ENCODE measurements at places on chromosomes 11 and 22.

- DNase-seq: no peak
Measured at GRCh38 chr11:115653076-115653475, 148.9 kb upstream of the CADM1 start.

DNA sequence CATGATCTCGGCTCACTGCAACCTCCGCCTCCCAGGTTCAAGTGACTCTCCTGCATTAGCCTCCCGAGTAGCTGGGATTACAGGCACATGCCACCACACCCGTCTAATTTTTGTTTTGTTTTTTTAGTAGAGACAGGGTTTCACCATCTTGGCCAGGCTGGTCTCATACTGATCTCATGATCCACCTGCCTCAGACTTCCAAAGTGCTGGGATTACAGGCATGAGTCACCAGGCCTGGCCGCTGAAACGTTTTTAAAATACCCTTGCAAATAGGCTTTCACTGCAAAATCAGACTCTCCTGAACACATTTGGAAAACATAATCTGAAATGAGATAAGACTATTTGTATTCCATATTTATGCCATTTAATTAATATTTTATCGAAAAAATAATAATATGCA is 826.1 kb upstream of the CNTN5 start:
- DNase-seq: no peak

DNA sequence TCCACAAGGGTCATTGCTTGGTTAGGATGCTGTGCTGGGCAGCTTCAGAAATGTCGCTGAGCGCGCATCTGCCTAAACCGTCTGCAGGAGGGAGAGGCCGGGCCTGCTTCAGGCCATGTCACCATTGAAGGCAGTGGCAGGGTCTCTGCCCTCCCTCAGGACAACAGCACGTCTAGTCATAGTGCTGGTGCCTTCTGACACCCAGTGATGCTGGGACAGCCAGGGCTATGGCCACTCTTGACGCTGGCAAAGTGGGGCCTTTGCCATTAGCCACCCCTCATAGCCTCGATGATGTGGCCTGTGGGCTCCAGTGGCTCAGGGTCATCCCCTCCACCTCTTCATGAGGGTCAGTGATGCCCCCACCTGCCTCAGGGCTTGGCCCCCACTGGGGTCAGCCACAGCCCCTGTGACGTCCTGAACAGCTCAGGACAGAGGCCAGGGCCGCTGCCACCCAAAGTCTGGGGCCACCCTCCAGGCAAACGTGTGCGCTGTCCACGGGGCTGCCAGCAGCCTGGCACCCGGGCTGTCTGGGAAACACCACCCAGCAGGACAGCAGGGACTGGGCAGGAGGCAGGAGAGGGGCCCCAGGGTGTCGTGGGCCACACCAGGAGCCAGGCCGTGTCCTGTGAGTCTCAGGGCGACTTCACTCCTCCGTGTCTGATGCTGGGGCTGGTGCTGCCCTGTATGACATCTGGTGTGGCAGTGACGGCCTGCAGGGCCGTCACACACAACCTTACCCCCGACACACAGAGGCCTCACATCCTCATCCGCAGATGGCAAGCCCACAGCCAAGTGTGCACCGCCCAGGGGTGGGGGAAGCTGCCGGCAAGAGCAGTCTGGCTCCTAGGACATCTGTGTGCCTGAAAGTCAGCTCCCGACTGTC is 42.5 kb downstream of the CERK start:
- DNase-seq: no peak

DNA sequence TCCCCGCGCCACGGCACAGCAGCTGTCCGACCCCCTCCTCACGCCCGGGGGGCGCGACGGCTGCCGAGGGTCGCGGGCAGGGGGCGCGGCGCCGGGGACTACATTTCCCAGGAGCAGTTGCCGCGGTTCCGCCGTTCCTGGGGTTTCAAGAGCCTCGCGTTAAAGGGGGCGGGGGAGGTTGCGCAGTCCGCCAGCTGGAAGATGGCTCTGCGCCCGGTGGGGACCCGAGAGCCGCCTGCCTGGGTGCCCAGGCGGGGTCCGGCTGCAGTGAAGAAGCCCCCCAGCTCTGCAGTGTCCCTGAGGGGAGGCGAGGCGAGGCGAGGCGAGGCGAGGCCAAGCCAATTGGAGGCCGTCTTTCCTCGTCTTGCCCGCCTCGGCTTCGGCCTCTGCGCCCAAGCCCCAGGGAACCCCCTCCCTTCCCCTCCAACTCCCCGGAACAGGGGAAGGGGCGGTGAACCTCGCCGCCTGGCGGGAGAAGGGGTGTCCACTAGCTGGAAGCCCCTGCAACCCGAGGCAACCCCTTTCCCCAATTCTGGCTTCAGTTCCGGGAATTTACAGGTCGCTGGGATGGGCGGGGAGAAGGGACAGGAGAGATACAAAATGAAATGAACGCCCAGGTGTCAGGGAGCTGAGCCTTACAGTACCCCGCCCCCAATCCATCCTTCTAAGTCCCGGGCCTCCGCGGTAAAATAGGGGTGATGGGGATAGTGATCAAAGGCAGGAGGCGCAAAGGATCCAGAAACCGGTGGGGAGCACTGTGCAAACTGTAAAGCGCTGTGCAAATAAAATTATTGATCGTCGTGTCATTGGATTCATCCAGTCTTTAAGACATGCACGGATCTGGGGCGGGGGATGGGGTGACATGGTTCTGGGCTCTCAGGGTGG is 5.2 kb upstream of the GCAT start:
- no peak for DNase-seq

DNA sequence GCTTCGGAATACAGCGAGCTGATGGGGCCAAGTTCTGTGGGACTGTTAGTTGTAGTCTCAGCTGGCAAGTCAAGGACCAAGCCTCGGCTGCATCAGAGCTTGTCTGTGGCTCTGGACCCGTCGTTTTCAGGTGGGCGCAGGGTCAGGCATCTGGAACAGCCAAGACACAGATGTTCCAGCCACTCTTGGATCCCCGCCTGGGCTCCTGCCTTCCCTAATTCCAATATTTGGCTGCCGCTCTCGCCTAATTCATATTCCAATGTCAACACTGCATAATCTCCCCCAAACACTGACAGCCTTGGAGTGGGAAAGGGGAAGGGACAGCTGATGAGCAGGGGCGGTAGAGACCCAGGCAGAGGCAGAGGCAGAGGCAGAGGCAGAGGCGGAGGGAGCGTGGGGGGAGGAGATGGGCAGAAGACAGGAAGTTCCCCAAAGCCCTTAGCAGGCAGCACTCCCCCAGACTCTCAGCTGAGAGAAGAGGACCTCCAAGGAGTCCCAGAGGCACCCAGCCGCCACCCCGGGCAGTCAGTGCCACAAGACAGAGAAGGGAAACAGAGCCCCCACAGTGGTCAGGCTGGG is 49.6 kb upstream of the SLC35C1 start:
- no peak for DNase-seq

DNA sequence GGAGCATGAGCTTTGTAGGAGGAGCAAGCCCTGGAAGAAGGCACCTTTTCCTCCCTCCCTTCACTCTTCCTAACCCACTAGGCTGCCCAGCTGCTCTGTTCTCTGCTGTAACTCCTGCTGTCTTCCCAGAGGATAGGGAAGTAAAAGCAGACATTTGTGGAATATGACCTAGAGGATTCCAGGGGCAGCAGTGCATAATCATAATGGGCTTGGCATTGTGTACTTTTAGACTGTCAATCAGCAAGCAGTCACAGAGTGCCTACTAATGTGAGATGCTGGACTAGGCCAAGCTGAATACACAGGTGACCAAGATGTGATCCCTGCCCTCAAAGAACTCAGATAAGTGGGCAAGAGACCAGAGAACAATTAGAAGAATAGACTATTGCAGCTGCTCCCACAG is 133.0 kb downstream of the NAV2 start:
- no peak for DNase-seq

DNA sequence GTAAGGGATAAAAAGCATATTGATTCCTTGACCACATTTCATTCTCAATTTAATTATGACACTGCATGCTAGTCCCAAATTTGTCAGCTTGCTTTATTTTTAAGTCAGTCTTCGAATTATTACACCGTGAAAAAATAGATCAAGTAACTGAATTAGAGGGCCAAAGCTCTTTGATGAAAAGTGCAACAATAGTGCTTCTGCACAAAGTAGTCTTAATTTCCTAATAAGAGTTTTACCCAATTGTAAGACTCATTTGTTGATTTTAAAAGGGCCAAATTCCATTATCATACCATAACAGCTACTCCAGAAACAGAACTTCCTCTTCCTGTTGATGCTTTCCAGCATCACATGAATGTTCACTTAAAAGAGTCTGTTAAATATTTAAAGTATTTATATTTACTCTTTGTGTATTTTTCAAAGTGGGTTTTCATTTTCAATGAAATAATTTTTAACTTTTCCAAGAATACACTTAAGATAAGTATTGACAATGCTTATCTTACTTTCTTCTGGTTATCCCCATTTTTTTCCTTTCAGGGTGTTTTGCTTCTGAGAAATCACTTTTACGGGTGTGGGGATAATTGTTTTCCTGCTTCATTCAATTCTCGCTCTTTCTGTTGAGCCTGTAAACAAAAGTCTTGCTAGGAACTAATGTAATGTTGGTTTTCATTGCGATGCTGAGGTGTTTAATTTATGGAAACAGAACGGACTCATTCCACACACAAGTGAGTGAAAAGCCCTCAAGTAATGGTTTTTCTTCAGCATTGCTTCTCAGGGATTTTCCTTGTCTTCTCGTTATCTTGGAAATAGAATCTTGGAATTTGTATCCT is 2.1 kb downstream of the ARHGEF12 start:
- DNase-seq: no peak

- DNase-seq: no peak
Measured at GRCh38 chr11:128481135-128481534, 106.2 kb downstream of the ETS1 start.

DNA sequence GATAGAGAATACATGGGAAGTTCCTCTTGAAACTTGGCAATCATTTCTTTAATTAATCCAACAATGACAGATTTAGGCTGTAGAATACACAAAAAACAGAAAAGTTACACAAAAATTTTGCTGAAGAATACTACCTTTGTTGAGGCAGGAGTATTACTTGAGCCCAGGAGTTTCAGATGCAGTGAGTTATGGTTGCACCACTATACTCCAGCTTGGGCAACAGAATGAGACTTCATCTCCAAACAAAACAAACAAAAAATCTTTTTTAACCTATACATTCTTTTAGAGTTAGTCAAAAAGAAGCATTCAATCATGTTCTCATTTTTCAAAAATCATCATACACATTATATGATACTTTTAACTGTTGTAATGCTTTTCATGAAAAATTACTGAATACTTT is 22.1 kb downstream of the UEVLD start:
- no peak for DNase-seq

- DNase-seq: no peak
Measured at GRCh38 chr11:17412488-17413180, 24.2 kb upstream of the KCNJ11 start.

GRCh38 chr11:44190883-44191230 is 95.4 kb downstream of the EXT2 start:
- no peak for DNase-seq

GRCh38 chr11:113274713-113275582 is 39.4 kb upstream of the TTC12 start:
- no peak for DNase-seq

DNA sequence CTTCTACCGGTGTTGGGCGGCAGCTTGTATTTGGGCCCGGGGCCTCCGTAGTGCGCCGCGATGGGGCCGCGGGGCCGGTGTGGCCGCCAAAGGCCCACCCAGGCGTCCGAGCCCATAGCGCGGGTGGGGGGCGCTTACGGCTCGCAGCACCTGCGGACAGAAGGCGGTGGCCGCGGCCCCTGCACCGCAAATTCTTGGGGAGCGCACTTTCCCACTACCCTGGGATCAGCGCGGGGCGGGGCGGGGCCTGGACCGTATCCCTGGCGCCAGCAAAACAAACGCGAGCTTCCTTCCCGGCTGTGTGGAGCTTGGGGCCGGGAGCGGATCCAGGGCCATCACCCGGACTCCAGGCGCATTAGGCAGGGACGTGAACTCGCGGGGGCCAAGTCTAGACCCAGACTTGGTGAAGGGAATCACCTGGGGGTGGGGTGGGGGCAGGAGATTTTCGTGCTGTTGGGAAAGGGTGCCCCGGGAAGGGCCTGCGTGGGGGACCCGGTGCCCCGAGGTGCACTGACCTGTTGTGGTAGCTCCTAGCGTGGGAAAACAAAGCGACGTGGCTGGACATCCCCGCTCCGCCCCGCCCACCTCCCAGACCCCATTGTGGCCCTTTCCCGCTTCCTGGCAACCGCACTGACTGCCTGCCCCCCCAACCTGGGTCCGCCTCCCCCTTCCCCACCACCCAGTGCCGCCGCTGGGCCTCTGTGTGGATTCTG is 2.3 kb upstream of the TYMP start:
- no peak for DNase-seq

GRCh38 chr22:31055117-31055634 is 25.9 kb upstream of the SMTN start:
- no peak for DNase-seq

DNA sequence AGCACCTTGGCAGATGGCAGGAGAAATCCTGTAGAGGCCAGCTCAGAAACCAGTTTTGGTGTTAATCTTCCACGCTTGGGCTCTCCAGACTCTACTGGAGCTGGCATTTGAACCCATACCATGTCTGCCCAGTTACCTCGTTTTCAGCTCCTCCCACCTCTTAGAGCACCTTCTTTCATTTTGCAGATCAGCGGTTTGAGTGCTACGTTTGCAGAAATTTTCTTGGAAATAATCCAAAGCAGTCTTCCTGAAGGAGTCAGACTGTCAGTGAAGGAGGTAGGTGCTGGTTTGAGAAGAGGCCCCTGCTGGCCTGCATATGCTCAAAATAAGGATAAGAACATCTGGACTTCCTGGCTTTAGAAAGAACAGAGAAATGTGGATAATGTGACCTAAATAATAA is 13.7 kb downstream of the COA4 start:
- DNase-seq: no peak

- no peak for DNase-seq
Measured at GRCh38 chr11:133366147-133366546, 166.2 kb downstream of the OPCML start.

GRCh38 chr22:39353346-39353745 is 3.6 kb downstream of the SYNGR1 start:
- DNase-seq: no peak

DNA sequence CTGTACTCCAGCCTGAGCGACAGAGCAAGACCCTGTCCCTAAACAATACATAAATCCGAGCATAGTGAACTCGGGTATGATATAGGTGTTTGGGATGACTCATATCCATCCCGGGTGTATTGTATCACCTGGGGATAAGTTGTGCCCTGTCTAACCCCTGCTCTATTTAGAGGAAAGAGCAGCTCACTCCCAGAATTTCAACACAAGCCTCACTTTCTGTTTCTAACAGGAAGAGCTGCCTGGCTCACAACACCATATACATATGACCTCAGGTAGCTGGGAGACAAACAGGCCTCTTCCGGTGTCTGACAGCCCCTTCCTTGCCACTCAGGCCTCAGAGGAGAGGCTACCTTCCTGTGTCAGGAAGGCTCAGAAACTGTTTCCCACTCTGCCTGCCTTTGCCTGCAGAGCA is 9.9 kb upstream of the MICALL1 start:
- DNase-seq: peak; percentile 16

- no peak for DNase-seq
Measured at GRCh38 chr11:80900265-80900664, 1459.4 kb upstream of the TENM4 start.
